Glutamatergic neuron (in vitro differentiated cells): ENCODE measurements at places on chromosomes 2 and 18.
A peak's percentile ranks its signal among the peaks of the same experiment; 100 is the strongest.

DNA sequence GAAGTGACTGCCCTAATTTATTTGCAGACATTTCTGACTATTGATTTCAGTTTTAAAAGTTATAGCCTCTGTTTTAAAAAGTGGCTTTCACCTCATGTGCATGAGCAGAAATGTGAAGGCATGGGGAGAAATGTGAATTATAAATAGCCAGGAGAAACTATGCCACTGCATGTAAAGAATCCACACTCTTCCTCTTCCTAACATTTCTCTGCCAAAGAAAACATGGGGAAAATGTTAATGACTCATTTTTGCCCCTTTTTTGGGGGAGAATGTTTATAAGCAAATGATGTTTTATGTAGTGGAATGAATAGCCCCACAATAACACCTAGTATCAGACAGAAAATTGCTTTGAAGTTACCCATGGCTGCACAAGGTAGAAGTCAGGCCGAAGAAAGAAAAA, 249.0 kb upstream of the TANK start:
- no peak for DNase-seq

DNA sequence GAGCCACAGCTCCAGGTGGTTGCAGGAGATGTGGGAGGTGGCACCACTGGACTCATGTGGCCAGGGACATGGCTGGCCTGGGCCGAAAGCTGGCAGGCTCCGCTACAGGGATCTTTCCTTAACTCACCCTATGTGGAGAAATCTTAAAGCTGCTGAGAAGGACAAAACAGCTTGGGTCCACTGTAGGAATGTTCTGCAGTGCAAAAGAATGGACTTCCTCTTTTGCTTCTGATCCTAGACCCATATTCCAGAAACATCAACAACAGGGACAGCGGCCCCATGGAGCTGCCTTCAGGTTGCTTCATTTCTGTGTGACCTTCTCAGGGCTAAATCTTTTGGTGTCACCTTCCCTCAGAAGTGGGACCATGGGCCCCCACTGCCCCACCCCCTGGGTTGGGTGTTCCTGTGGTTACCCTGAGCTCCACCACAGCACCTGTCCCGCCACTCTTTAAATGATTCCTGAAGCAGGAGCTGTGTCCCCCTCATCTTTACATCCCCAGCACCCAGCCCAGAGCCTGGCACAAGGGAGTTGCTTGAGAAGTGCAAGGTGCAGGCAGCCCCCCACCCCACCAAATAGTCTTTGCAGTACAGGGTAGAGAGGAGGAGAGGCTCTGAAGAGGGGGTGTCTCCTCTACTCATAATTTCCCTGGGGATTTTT, 205.8 kb downstream of the ZBTB7C start:
- no peak for DNase-seq

- DNase-seq = no peak
Observed at GRCh38 chr18:68172842-68173549, 541.9 kb downstream of the TMX3 start.

DNA sequence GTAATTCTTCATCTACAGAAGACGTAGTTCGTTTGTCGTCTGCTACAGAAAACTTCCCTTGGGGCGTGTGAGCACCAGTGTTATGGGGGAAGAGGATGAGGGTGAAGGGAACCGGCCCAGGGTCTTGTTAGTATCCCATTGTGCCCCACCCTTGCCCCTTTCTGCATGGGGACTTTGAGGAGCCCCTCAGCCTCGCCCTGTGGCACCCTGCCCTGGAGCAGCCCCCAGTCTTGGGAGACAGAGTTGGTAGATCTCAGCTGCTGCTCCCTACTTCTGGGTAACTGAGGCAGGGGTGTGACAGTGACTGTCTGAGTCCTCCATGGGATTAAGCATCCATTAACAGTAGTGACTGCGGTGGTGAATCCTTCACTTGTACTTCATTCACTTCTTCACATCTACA, 50.1 kb downstream of the RNF144A start:
- no peak for DNase-seq

- no peak for DNase-seq
Observed at GRCh38 chr2:237998530-237998929, 31.7 kb downstream of the UBE2F start.

DNA sequence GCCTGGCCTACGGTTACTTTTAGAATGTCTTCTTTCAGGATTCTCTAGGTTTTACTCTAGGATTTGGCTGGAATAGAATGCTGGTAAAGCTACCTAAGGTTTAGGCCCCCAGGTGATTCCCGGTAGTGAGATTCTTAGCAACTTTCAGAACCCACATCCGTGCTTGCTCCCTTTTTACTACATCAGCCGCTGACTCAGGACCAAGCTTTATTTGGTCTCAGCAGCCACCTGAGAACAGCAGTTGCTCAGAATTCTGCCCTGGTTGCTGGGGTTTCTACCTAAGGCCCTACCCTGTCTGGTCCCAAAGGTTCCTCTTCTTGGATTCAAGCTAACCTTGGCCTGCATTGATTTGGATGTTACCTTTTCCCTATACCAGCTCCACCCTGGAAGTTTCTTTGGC, 36.1 kb upstream of the NDUFV2 start:
- DNase-seq = no peak

DNA sequence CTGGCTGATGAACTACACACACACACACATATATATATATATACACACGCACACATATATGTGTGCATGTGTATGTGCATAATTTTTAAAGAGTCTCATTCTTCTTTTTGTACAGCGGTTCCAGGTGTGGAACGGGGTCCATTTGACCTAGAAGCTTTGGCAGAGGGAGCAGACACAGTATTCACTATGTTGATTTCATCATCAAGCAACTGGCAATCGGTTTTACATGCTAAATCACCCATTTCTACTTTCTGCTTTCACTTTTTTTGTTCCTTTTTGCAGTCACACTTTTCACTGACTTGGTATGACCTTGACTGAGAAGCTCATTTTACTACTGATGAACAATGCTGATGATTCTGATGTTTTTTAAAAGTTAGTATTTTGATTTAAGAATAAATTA, 63.0 kb upstream of the PGAP1 start:
- no peak for DNase-seq

- DNase-seq = no peak
Observed at GRCh38 chr18:53764086-53764485, 460.4 kb downstream of the MBD2 start.

- DNase-seq = no peak
Observed at GRCh38 chr2:174952607-174953006, 52.6 kb downstream of the CHN1 start.

DNA sequence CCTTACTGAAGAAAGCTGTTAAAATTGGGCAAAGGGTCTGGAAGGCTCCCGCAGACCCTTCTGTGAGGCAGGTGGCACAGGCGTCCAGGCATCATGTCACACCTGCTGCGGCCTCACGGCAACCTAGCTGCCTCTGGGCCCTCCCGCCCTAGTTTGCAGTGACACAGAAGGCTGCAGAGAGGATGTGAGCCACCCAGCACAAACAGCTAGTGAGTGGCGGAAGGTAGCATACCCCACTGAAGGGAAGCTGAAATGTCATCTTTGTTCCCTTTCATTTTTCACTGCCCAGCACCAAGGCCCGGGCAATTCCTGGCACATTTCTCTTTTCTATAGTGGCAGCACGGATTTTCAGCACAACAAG, 53.8 kb downstream of the TRAPPC12 start:
- DNase-seq = no peak

DNA sequence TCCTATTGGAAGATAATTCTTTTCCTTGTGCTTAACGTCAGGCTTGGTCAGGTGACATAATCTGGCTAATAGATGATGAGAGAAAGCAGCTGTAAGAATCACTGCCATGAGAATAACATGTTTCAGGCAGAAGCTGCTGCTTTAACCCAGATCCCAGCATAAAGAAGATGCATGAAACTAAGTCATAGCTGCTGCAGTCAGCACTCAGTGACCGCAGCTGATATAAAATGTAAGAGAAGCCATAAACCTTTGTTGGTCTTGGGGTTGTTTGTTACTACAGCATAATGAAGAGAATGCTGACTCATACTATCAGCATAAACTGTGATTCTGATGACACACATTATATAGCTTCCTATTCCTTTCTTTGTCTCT, 274.3 kb upstream of the TRIB2 start:
- DNase-seq = no peak

DNA sequence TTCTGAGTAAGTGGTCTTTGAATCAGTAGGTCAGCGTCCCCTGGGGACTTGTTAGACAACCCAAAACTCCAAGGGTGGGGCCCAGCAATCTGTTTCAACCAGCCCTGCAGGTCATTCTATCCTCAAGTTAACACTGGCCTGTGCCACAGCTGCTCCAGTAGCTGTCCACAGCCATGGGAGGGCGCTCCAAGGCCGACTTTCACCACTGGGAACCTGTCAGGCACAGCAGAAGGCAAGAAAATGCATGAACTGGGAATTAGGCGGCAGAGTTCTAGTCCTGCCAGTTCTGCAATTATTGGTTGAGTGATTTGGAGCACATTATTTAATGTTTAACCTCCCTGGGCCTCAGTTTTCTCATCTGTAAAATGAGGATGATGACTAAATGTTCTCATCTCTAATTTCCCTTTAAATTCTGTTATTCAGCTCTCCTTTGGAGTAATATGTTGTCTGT, 17.4 kb upstream of the MRPL33 start:
- DNase-seq = peak; percentile 93

DNA sequence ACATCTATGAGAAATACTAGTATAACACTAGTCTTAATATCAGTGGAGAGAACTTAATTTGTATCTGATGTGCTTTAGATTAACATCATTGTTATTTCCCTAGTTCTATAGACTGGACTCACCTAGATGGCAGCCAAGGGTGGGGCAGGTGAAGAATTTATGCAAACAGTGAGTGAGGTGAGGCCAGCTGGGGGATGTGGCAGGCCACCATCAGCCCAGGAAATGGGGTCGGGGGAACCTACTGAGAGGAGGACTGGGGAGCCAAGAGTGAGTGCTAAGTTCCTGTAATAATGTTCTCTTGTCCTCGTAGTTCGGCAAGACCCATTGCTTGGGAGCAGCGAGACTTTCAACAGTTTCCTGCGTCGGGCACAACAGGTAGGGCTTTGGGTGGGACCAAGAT, 2.5 kb downstream of the SNX17 start:
- DNase-seq = no peak

DNA sequence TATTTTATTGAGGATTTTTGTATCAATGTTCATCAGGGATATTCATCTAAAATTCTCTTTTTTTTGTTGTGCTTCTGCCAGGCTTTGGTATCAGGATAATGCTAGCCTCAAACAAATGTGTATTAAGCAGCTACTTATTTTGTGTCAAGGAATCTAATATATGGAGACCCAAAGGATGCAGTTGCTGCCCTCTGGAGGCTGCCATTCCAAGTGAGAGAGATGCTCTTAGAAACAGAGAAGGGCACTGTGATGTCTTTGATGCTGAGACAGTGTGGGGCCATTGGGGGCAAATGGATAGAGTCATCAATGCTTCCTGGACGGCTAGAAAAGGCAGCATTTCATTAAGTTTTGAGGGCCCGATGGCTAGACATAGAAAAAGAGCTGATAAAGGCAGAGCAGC, 292.6 kb downstream of the SETBP1 start:
- no peak for DNase-seq

- no peak for DNase-seq
Observed at GRCh38 chr2:207264310-207264709, 98.6 kb upstream of the KLF7 start.

- no peak for DNase-seq
Observed at GRCh38 chr2:197356136-197356535, 45.6 kb upstream of the ANKRD44 start.

DNA sequence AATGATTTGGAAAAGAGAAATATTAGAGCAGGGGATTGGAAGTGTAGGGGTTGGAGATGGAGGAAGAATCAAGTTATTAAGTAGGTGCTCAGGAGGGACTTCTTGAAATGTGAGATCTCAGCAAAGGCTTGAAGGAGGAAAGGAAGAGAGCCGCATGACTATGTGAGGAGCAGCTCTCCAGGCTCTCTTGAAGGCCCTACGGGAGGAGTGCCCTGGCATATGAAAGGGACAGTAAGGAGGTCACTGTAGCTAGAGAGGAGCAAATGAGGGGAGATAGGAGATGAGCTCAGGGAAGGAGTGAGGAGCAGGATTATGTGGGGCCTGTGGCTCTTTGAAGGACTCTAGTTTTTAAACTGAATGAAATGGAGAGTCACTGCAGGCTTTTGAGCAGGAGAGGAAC, 181.1 kb upstream of the NABP1 start:
- no peak for DNase-seq

DNA sequence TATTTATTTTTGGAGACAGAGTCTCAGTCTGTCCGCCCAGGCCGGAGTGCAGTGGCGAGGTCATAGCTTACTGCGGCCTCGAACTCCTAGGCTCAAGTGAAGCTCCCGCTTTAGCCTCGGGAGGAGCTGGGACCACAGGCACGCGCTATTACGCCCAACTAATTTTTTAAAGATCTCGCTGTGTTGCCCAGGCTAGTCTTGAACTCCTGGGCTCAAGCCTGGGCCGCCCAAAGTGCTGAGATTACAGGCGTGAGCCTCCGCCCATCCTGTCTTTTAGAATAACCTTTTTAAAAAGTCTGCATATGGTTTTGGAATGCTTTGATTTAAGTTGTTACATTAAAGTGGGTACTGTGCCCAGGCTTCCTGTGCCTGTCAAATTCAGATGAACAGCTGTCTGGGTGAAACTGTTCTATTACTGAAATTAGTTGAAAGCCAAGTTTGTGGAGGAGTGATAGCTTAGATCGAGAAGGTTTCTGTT, 944 bp downstream of the RAB3GAP1 start:
- peak; percentile 17 for DNase-seq

- DNase-seq = no peak
Observed at GRCh38 chr2:20429528-20429927, 17.3 kb upstream of the RHOB start.

GRCh38 chr18:26637324-26637723, 89.0 kb upstream of the KCTD1 start:
- no peak for DNase-seq

DNA sequence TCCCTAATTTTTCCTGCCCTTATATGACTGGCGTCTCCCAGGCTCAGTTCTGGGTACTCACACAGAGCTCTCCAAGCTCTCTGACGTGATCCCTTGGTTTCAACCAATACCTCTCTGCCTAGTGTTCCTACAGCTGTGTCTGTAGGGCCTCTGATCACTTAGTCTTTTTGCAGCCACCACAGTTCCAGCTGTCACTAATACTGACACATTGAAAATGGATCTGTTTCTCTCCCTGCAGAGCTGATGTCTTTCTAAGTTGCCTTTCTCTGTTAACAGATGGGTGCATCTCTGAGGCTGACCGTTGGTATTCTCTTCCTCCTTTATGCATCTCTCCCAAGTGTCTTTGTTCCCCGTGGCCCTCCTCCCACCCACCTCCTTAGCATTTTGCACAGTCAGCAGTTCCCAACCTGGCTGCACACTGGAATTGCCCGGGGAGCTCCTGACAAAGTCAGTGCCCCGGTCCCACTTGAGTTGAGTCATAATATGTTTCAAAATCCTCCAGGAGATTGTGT, 62.5 kb downstream of the CERS6 start:
- peak; percentile 77 for DNase-seq
